ENCODE measurements at places on chromosomes 6 and 20. TPM values are rescaled to one million over a fixed set of nuclear protein-coding genes. Genes with fewer than 3 reads are reported as not detected.

The IL20RA gene
- not detected for total RNA-seq

The DYNLT1 gene
- 98.2 TPM for total RNA-seq

The RNF5 gene
- total RNA-seq: 46.3 TPM

The HLA-DOA gene
- not detected for total RNA-seq

The DOK5 gene
- not detected for total RNA-seq

The DEFB124 gene
- not detected for total RNA-seq

The OOEP gene
- not detected for total RNA-seq

The HLA-F gene
- total RNA-seq: 4.9 TPM

The RAET1E gene
- 2.6 TPM for total RNA-seq

The SYNE1 gene
- total RNA-seq: 41.3 TPM

The HLA-DOB gene
- 0.29 TPM for total RNA-seq

The COX4I2 gene
- not detected for total RNA-seq

The ATXN1 gene
- 2.6 TPM for total RNA-seq

The RUNX2 gene
- 0.81 TPM for total RNA-seq

The CRYBG1 gene
- total RNA-seq: 0.55 TPM

Data from A549 treated with CpdA at 1 μM for 4 hours (cell line).